Left ventricle myocardium superior (tissue), 1 donor: ENCODE measurements at places on chromosomes 2 and 18. TPM values are rescaled to one million over a fixed set of nuclear protein-coding genes. Genes with fewer than 3 reads are reported as not detected.

The RAB17 gene
- 3.2 TPM for total RNA-seq

The AQP12B gene
- not detected for total RNA-seq

The LAMA1 gene
- total RNA-seq: 0.17 TPM

The KCNK3 gene
- 2.8 TPM for total RNA-seq

The TM4SF20 gene
- not detected for total RNA-seq

The CFC1 gene
- total RNA-seq: not detected

The KRTCAP3 gene
- total RNA-seq: not detected

The SOX11 gene
- total RNA-seq: 0.10 TPM

The LRRC30 gene
- not detected for total RNA-seq

The RESP18 gene
- not detected for total RNA-seq

The AKAIN1 gene
- not detected for total RNA-seq

The ACMSD gene
- not detected for total RNA-seq

The CNGA3 gene
- not detected for total RNA-seq

The KIAA2012 gene
- total RNA-seq: not detected

The SOWAHC gene
- total RNA-seq: 2.5 TPM

The GALR1 gene
- total RNA-seq: not detected

The ERMN gene
- total RNA-seq: not detected

The CSRNP3 gene
- 4.2 TPM for total RNA-seq

The RNF125 gene
- 3.4 TPM for total RNA-seq

The OTOS gene
- total RNA-seq: not detected

The CPO gene
- total RNA-seq: 0.27 TPM

The SGPP2 gene
- total RNA-seq: 30.6 TPM

The AOX1 gene
- 8.7 TPM for total RNA-seq

The IL36RN gene
- total RNA-seq: not detected
